HuH-7.5 (cell line): ENCODE measurements at places on chromosomes 1 and 21.

DNA sequence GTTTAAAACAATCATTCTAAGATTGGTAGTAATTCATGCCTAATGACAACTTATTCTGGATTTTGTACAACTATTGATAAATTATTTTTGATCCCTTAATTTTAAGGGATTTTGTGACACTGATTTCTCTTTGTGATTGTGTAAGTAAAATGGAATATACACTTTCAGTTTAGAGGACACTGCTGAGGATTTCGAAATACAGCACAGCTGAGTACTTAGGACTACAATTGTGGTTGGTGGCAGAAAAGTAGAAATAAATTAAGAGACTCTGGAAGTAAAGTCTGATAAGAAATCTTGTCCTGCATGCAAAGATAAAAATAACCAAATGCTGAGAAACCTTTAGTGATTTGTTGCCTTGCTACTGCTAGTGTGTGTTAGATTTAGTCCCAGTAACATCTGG lies 40.0 kb downstream of the TYW3 start:
- DNase-seq = no peak

GRCh38 chr1:181910905-181911304 lies 150.6 kb downstream of the ZNF648 start:
- no peak for DNase-seq

GRCh38 chr1:57329937-57330336 lies 93.9 kb downstream of the DAB1 start:
- DNase-seq = no peak

DNA sequence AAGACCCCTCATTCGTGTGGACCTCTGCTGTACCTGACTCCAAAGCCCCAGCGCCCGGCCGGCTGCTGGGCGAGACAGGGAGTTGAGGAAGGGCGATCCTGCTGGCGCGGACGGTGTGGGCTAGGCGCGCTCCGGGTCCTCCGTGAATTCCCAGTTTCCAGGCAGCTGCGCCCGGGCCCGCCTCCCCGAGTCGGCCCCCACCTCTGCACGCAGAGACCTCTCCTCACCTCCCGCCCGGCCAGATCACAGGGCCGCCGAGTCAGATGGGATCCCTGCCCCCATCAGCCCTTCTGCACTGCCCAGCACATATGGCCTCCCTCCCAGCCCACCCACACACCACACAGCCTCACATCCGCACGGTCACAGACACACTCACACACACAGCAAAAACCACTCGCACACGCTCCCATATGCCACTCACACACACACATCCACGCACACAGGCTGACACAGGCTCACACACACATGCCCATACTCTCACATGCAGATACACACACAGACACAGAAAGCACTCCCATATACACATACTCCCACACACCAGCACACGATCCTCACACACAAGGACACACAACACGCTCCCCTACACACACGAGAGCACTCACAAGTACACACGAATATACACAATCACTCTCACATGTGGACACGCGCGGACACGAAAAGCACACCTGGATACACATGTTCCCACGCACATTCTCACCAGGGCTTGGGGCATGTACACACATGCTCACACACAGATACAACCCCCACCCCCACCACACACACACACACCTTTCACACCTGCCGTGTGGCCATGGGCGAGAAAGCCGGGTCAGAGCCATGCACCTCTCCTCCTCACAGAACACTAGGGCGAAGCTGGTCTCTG lies 7.2 kb upstream of the GUCA2B start:
- DNase-seq = no peak

- DNase-seq = no peak
Observed at GRCh38 chr1:147591993-147592392, 50.7 kb downstream of the BCL9 start.

GRCh38 chr21:38243732-38244406 lies 12.9 kb upstream of the KCNJ15 start:
- no peak for DNase-seq

DNA sequence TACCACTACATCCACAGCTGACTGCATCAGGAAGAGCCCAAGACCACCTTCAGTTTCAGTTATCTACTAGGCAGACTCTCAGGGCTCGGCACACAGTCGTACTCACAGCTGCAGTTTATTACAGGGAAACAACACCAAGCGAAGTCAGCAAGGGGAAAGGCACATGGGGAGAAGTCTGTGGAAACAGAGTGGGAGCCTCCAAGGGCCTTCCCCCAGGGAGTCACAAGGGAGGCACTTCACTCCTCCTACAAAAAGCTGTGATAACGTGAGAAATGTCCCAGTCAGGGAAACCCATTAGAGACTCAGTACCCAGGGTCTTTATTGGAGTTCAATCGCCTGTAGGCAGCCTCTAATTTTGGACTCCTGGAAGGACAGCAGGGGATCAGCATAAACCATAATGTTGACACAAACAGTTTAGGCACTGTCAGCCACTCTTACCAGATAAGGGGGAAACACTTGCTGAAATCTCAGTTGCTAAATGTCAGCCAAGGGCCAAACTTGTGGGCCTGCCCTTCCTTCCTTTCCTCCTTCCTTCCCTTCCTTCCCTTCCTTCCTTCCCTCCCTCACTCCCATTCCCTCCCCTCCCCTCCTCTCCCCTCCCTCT lies 444.0 kb downstream of the SMYD3 start:
- no peak for DNase-seq

GRCh38 chr1:231264642-231265041 lies 23.6 kb downstream of the GNPAT start:
- no peak for DNase-seq

DNA sequence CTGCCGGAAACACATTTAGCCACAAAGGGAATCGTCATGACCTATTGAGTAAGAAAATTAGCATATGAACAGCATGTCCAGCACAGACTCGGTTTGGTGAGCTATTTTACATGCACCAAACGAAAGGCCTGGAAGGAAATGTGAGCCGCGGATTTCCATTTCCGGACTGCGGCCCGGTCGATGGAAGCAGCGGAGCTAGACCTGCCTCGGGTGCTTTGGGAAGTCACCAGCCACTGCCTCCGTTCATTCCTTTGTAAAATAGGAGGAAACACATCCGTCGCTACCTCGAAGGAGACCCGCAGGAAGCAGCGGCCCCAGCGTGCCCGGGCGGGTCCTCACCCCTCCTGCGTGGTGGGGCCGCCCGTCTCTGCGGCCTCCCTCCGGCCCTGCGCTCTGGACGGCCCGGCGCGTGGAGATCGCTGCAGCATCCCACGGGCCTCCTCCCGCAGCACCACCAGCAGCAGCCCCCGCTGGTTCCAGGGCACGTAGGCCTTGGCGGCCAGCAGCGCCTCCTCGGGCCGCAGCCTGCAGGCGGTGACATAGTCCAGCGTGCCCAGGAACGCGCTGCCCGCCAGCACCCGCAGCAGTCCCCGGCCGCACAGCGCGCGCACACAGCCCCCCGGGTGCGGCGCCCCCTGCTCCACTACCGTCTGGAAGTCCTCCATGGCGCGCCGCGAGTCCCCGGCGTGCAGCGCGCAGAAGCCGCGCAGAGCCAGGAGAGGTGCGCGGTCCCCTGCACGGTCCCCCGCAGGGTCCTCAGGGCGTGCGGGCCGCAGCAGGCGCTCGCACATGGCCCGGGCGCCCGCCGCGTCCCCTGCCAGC lies 12.1 kb downstream of the TTC34 start:
- DNase-seq = no peak

DNA sequence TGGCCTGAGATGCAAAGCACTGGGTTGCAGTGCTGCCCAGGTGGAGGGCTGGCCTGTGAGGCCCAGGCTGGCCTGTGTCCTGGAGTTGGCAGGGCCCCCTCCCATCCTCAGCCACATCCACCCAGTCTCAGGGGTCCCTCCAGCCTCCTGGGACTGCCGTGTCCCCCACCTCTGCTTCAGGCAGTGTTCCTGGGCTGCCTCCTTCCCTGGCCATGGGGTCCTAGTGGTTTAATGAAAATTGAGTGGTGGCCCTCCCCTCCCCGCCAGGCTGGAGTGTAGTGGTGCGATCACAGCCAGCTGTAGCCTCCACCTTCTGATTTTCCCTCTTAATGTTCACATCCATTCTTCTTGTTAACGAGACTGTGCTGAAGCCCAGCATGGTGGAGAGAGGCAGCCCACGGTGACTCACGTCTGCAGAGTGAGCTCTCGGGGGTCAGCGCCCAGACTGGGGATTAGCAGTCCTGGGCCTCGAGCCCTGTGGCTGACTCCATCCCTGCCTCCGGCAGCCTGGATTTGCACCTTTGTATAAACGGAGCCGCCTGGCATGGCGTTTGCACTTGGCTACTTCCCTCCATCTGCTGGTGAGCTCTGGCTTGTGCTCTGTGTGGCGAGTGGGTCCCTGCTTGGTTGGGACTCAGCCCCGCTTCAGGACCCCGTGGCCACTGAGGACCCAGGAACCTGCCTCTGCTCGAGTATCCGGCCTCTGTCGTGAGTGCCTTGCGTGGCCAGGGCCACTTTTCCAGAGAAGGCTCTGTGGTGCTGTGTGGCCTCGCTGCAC lies 6.9 kb downstream of the MIB2 start:
- DNase-seq = no peak

- DNase-seq = no peak
Observed at GRCh38 chr1:63466181-63466580, 56.8 kb downstream of the ITGB3BP start.

DNA sequence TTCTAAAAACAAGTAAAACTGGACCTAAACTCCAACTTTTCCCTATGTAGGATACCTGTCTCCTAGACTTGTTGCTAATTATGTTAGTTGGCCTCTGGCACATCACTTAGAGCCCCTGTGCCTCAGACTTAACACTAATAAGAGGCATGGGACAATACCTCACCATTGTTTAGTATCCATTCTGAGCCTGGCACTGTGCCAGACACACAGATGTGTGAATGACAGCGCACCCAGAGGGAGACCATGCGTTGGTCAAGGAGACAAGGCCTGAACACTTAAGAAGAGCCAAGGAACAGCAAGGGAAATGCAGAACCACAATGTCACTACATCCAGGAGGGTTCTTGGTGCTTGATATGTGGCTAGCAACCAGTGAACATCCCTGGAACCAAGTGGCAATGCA lies 189.1 kb downstream of the FGGY start:
- no peak for DNase-seq

GRCh38 chr1:154493276-154493675 lies 8.7 kb upstream of the TDRD10 start:
- DNase-seq = no peak

- no peak for DNase-seq
Observed at GRCh38 chr1:172107316-172107975, 266.1 kb downstream of the DNM3 start.

GRCh38 chr1:246794048-246794827 lies 70.0 kb downstream of the SCCPDH start:
- DNase-seq = no peak

DNA sequence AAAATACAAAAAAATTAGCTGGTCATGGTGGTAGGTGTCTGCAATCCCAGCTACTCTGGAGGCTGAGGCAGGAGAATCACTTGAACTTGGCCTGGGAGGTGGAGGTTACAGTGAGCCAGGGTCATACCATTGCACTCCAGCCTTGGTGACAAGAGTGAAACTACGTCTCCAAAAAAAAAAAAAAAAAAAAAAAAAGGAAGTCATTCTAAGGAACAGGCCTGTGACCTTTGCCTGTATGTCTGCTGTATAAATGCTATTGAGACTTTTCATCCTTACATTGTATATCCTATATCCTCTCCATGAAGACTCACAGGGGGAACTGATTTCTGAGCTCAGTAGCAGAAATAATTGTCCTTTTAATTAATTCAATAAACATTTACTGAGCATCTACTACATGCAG lies 7.5 kb upstream of the CTPS1 start:
- DNase-seq = no peak
